Endothelial cell of umbilical vein (primary cell): ENCODE measurements at places on chromosomes 5 and 9.

DNA sequence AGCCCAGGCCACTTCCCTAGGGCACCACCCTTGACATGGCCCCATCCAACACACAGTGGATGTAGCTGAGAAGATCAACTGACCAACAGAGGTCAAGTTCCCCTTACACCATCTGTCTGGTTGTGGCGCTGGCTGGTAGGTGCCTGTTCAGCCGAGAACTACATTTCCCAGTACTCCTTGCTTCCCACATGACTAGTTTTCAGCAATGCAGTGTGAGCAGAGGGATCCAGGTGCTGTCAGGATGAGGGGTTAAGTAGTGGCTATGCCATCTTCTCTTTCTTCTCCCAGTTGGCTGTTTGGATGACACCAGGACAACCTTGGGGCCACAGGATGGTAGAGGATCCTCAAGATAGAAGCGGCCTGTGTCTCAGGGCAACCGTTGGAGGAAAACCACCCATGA is 48.6 kb upstream of the SH3PXD2B start:
- no peak overlapping the region for H3K27ac ChIP-seq
- H3K36me3 ChIP-seq, result no peaks in the 10 kb centered on the region
- DNase-seq, result no peak
- no peak overlapping the region for H3K4me3 ChIP-seq
- no peaks in the 10 kb centered on the region for H3K27me3 ChIP-seq
- no peaks in the 10 kb centered on the region for H3K4me1 ChIP-seq

GRCh38 chr5:158819840-158820620 is 279.7 kb downstream of the EBF1 start:
- H3K36me3 ChIP-seq, result no peaks in the 10 kb centered on the region
- no peaks in the 10 kb centered on the region for H3K4me1 ChIP-seq
- H3K27ac ChIP-seq, result no peak overlapping the region

- H3K36me3 ChIP-seq, result peaks cover 20% of the 10 kb centered on the region
- H3K4me1 ChIP-seq, result peaks cover 29% of the 10 kb centered on the region
- H3K4me3 ChIP-seq, result no peak overlapping the region
- no peak for DNase-seq
- no peak overlapping the region for H3K27ac ChIP-seq
- H3K27me3 ChIP-seq, result no peaks in the 10 kb centered on the region
Observed at GRCh38 chr5:14359069-14360043, 216.2 kb downstream of the TRIO start.

GRCh38 chr9:102985162-102985895 is 9.8 kb upstream of the CYLC2 start:
- no peak overlapping the region for H3K27ac ChIP-seq
- H3K36me3 ChIP-seq, result no peaks in the 10 kb centered on the region
- no peaks in the 10 kb centered on the region for H3K4me1 ChIP-seq
- no peak overlapping the region for H3K4me3 ChIP-seq

DNA sequence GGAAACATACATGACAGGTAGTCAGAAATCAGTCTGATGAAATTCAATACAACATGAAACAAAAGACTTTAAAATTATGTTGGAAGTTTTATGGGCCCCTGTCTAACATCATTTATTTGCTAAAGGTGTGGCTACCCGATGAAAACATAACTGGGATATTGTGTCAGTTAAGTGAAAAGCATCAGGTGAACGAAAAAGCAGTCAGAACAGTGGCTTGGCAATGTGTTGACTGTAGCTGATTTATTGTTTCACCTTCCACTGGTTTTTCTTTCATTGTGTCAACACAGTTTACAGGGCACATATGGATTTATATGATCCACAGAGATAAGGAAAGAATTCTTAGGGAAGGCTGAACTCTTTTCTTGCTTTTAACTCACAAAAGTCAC is 429.6 kb upstream of the ZNF608 start:
- no peak for DNase-seq
- H3K4me1 ChIP-seq, result no peaks in the 10 kb centered on the region
- no peak overlapping the region for H3K4me3 ChIP-seq
- H3K27ac ChIP-seq, result no peak overlapping the region
- H3K36me3 ChIP-seq, result no peaks in the 10 kb centered on the region
- no peaks in the 10 kb centered on the region for H3K27me3 ChIP-seq

- no peaks in the 10 kb centered on the region for H3K36me3 ChIP-seq
- H3K4me3 ChIP-seq, result no peak overlapping the region
- DNase-seq, result no peak
- H3K27ac ChIP-seq, result no peak overlapping the region
Observed at GRCh38 chr9:107870927-107871680, 381.5 kb upstream of the KLF4 start.

DNA sequence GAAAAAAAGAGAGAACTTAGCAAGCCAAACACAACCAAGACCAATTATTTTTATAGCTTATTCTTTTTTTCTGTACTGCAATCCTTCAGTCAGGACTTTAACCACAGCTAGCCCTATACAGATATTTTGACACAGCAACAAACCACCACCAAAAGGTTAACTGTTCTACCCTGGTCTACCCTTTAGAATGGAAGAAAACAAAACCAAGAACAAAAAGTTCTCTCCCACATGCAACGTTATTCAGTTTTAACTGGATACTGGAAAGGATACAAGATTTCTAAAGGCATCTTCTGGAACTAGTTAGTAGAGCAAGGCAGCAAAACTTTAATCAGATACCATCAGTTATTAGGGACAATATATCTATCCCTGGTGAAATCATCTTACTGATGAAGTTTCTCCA is 32.6 kb downstream of the ECPAS start:
- no peak overlapping the region for H3K27ac ChIP-seq
- DNase-seq, result no peak
- no peaks in the 10 kb centered on the region for H3K27me3 ChIP-seq

GRCh38 chr9:108787690-108788048 is 68.1 kb downstream of the ACTL7B start:
- H3K4me3 ChIP-seq, result no peak overlapping the region
- H3K27me3 ChIP-seq, result peaks cover 2% of the 10 kb centered on the region
- no peaks in the 10 kb centered on the region for H3K4me1 ChIP-seq
- no peak overlapping the region for H3K27ac ChIP-seq
- no peak for DNase-seq

GRCh38 chr9:134913713-134914500 is 3.8 kb downstream of the FCN1 start:
- no peak overlapping the region for H3K4me3 ChIP-seq
- H3K36me3 ChIP-seq, result no peaks in the 10 kb centered on the region
- no peak for DNase-seq
- no peak overlapping the region for H3K27ac ChIP-seq
- H3K27me3 ChIP-seq, result no peaks in the 10 kb centered on the region

DNA sequence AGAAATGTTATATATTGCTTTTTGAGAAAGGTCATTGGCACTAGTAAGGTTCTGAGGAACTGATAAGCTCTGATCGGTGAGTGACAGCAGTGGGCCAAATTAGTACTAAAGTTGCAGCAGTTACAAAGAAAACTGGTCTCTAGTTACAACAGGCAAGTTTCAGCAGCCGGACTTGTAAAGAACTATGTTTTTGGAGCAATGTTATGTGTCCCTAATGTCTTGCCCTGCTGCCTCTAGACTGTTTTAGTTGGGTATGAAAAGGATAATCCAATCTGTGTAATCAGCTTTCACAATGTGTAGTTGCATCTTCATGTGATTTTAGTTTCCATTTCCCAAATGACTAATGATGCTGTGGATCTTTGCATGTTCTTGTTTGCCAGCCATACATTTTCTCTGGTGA is 113.5 kb downstream of the CAMK4 start:
- no peak for DNase-seq
- no peaks in the 10 kb centered on the region for H3K27me3 ChIP-seq
- no peak overlapping the region for H3K27ac ChIP-seq

DNA sequence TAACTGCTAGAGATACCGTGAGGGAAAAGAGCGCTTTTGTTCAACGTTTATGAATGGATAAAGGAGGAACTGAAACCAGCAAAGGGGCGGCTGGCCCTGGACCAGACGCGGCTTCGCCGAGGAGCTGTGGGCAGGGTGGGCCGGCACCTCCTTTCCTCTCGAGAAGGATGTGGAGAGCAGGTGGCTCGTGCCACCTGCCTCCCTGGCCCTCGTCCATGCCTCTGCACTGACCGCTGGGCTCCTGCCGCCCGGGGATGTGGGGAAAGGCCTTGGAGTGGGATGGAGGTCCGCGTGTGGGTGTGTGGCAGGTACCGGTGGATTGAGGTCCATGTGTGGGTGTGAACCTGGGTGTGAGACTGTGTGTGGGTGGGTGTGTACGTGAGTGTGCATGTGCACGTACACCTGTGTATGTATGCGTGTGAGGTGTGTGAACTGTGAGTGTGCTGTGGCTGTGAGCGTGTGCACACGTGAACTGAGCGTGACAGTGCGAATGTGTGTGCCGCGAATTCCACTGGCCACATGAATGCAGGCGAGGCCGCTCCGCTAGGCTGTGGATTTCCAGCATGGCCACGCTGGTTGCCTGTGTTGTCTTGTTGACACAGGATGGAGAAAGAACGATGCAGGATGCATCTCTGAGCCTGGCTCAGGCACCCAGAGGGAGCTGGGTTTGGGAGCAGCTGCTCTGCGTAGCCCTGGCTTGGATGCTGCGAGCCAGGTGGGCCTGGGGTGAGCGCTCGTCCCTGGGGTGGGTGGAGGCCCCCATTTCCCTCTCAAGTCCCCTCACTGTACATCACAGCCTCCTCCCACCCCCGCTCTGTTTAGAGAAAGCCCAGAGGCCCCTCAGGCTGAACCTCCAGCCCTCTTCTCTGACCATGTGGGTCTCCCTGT is 4.4 kb upstream of the CEP72 start:
- H3K36me3 ChIP-seq, result no peaks in the 10 kb centered on the region
- H3K27me3 ChIP-seq, result no peaks in the 10 kb centered on the region
- H3K27ac ChIP-seq, result no peak overlapping the region
- no peak for DNase-seq

DNA sequence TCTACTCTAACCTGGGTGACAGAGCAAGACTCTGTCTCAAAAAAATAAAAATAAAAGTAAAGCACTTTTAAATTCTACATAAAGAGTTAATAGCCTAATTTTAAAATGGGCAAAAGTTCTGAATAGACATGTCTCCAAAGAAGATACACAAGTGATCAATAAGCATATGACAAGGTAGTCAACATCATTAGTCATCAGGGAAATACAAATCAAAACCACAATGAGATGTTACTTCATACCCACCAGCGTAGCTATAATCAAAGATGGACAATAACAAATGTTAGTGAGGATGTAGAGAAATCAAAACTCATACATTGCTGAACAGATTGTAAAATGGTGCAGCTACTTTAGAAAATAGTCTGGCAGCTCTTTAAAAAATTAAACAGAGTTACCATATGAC is 64.1 kb downstream of the IQGAP2 start:
- no peaks in the 10 kb centered on the region for H3K27me3 ChIP-seq
- no peak overlapping the region for H3K4me3 ChIP-seq
- no peak overlapping the region for H3K27ac ChIP-seq
- H3K36me3 ChIP-seq, result no peaks in the 10 kb centered on the region

DNA sequence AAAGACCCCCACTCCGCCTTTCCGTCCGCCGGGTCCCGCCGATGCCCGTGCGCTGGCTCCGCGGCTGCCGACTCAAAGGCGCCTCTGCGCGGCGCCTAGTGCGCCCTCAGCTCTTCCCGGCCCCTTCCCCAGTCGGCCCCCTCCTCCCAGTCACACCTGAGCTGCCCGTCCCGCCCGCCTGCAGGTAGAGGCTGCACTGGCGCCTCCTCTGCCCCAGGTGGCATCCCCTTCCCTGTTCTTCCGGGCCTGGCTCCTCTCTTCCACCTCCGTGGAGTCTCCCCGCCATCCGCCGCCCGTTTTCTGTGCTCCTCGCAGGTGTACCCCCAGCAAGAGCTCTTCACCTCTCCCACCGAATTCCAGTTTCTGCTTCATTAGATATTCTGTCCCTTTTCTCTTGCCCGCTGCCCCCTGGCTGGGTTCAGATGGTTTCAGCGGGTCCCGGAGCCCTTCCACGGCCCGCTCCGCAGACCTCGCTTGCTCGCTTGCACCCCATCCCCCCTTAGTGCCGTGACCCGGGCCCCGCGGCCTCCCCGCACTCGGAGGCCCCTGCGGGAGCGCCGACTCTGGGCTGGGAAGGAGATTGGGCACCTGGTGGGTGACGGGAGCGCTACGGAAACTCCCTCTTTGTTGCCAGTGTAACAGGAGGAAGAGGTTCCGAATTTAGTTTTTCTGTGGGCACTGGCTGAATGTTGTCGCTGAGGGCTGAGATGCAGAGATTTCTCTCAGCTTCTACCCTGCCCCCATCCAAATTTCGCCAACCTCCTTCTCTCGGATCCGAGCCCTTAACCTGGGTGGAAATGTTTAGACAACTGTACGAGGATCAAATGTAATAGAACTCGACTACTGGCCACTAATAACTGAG is 809 bp downstream of the SLC44A1 start:
- H3K4me3 ChIP-seq, result peak overlapping the region; percentile 90
- peak; percentile 40 for DNase-seq
- H3K36me3 ChIP-seq, result no peaks in the 10 kb centered on the region

DNA sequence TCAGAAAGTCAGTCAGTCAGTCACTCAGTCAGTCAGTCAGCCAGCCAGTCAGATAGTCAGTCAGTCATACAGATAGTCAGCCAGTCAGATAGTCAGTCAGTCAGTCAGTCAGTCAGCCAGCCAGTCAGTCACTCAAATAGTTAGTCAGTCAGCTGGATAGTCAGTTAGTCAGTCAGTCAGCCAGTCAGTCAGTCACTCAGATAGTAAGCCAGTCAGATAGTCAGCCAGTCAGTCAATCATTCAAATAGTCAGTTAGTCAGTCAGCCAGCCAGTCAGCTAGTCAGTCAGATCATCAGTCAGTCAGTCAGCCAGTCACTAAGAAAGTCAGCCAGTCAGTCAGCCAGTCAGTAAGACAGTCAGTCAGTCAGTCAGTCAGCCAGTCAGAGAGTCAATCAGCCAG is 477.1 kb downstream of the AGTPBP1 start:
- peaks cover 9% of the 10 kb centered on the region for H3K4me1 ChIP-seq
- peaks cover 4% of the 10 kb centered on the region for H3K27me3 ChIP-seq
- DNase-seq, result no peak
- H3K4me3 ChIP-seq, result no peak overlapping the region
- H3K27ac ChIP-seq, result no peak overlapping the region

- H3K27ac ChIP-seq, result no peak overlapping the region
- no peak overlapping the region for H3K4me3 ChIP-seq
- DNase-seq, result no peak
- H3K36me3 ChIP-seq, result no peaks in the 10 kb centered on the region
Observed at GRCh38 chr9:116635908-116636307, 51.2 kb upstream of the TRIM32 start.

- no peak overlapping the region for H3K27ac ChIP-seq
- no peaks in the 10 kb centered on the region for H3K36me3 ChIP-seq
- H3K4me3 ChIP-seq, result no peak overlapping the region
Observed at GRCh38 chr9:96062031-96062430, 186.5 kb downstream of the ERCC6L2 start.

DNA sequence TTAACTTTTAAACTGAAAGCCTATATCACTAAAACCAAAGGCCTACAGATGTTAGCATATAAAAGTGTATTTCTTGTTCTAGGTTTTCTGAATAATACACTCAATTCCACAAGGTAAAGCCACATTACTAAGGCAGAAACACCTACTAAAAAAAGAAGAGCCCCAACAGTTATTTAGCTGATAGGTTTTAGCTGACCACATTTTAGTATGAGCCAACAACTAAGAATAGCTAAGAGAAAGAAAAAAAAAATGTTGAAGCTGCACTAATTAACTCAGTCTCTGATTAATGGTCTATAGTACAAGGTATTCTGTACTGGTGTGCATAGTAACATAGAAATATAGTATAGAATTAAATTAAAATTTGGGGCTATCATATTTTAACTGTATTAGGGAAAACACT is 23.5 kb downstream of the ZFR start:
- no peaks in the 10 kb centered on the region for H3K27me3 ChIP-seq
- H3K4me1 ChIP-seq, result no peaks in the 10 kb centered on the region
- no peak overlapping the region for H3K4me3 ChIP-seq
